ENCODE measurements at places on chromosomes 16 and 17.
A peak's percentile ranks its signal among the peaks of the same experiment; 100 is the strongest.

GRCh38 chr17:9487406-9487805, 88.2 kb downstream of the STX8 start:
- DNase-seq = no peak

DNA sequence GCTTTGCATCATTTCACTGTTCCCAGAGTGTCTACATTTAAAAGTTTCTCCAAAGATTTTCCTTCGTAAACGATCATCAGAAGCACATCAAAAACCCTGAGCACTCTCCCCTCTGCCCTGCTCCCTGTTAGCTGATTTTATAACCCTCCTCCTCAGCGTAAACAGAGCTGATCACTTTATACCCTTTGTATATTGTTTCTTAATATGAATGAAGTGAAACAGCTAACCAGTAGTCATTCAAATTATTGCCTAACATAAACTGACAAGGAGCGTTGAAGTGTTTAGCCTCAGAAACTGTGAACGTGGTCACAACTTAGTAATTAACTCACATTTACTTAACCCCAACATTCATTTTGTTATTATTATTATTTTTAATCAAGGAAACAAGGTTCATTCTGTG, 160.0 kb upstream of the FOXF1 start:
- no peak for DNase-seq

- DNase-seq = no peak
Observed at GRCh38 chr17:66570447-66571195, 264.3 kb upstream of the CACNG5 start.

- DNase-seq = peak; percentile 22
Observed at GRCh38 chr16:11871193-11871592, 19.9 kb upstream of the RSL1D1 start.

- DNase-seq = no peak
Observed at GRCh38 chr17:30827082-30827481, 2.6 kb upstream of the CRLF3 start.
